ENCODE measurements at places on chromosomes 4 and X.

DNA sequence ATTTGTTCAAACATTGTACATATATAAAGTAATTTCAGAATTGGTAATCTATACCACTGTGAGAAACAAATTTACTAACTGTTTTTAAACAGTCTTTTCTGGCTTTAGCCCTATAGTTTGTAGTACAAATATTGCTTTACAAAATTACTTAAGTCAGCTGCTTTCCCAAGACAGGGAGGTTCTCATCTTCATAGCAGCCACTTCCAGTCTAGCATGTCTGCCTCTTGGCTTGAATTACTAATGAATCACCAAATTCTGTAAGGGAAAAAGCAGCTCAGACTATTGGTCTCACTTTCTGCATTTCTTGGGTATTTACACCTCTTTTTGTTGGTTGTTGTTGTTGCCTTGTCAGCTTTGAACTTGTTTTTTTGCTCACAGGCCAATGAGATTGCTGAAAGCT, 187.2 kb downstream of the NPFFR2 start:
- DNase-seq: no peak

DNA sequence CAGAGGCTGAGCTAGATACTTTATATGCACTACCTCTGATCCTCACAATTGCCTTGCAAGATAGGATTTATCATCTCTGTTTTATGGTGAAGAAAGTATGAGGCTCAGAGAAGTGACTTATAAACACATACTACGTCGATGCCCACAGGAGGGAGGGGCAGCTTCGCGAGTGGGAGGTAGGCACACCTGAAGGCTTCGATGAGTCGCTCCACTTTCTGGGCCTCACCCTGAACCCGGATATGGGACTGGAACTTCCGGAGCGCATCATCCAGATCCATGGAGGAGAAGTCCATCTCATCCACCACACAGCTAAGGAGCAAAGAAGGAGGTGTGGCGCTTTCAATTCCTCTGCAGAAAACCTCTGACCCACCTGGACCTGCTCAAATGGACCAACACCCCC, 22.9 kb upstream of the KDM5C start:
- DNase-seq: no peak

DNA sequence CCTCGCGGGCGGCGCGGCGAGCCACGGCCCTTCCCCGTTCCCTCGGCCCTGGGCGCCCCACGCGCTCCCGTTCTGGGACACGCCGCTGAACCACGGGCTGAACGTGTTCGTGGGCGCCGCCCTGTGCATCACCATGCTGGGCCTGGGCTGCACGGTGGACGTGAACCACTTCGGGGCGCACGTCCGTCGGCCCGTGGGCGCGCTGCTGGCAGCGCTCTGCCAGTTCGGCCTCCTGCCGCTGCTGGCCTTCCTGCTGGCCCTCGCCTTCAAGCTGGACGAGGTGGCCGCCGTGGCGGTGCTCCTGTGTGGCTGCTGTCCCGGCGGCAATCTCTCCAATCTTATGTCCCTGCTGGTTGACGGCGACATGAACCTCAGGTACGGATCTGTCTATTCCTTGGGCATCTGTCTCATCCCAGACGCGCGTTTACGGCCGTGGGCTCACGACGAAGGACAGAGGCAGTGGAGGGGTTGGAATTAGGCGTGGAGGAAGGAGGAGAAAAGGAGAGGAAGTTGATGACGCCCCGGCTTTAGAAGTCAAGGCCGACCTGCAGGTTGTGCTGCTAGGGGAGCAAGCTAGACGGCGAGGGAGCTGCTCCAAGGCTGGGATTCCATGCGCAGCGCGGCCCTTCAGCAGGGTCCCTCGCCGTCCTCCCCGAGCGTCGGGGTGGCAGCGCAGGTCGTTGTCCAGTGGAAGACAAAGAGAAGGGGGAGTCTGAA, 792 bp downstream of the SLC10A4 start:
- DNase-seq: no peak

GRCh38 chrX:6311540-6311939, 82.9 kb upstream of the NLGN4X start:
- DNase-seq: no peak

DNA sequence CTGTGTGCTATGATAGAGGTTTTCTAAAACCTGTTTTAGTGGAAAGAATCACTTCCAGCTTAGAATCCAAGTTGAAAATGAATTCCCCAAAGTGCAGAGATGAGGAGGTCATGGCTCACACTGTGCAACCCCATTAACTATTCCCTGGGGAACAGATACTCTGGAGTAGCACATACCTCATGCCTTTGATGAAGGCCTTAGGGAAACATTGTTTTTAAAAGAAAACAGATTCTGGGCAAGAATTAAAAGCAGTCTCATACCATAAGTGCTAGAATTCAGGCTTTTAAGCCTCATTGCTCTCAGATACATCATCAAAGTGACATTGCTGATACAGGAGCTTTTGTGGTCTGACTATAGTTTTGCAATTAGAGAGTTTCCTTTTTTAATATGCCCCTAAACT, 115.1 kb downstream of the NDST4 start:
- DNase-seq: no peak

DNA sequence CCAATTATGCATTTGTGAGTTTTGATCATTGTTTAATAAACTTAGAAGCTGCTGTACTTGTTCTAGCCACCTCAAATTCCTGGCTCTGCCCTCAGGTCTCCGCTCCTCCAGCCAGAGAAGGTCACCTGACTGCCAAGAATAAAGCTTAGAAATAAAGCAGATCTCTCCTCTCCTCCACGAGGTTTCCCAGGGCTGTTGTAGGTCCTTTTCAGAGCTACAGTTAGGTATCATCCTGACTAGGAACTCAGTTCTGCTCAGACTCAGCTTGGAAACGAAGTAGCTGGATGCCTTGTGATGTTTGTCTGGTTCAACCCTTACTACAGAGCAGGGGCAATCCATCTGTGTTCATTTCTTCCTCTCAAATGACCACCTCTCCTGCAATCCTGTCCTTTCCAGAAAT, 79.1 kb upstream of the RAPGEF2 start:
- DNase-seq: no peak

DNA sequence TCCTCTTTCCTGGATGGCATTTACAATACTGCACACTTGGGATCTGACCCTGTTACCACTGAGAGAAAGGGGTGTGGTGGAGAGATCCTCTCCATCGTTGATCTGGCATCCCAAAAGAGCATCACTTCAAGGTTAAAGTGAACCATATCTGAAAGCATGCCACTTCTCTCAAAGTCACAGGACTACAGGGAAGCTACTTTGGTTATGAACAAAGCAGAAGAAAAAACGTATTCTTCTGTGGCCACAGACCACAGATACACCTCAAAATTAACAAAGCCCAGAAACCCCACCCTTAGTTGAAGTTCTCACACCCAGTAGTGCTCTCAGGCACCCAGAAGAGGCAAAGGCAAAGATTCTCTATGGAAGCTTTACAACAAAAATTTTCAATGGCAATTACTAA, 108.3 kb downstream of the JADE1 start:
- DNase-seq: no peak

GRCh38 chr4:122636697-122637096, 15.8 kb upstream of the IL21 start:
- no peak for DNase-seq

Data from NCI-H2029 treated with DMSO at 0.1 percent for 48 hours (cell line).